Type B pancreatic cell (in vitro differentiated cells): ENCODE measurements at places on chromosomes 5 and 9. TPM values are rescaled to one million over a fixed set of nuclear protein-coding genes. Genes with fewer than 3 reads are reported as not detected.

GRCh38 chr5:111548992-111549649 lies 36.8 kb upstream of the STARD4 start:
- DNase-seq, result no peak

DNA sequence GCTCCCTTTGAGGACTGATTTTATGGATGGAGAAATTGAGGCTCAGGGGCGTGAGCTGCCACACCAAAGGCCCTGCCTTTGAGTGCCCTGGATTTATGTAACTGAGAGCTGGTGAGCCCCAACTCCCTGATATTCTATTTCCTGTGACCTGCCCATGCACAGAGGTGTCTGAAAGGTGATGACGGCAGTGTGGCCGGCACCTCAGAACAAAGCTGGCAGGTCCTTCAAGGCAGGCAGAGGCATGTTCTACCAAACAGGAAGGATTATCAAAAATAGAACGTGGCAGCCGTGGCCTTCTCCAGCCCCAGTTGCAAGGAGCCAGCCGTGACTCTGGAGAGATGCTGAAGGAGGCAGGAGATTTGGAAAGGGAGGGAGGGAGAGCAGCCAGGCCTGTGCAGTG lies 36.2 kb downstream of the INSYN2B start:
- no peak for DNase-seq

DNA sequence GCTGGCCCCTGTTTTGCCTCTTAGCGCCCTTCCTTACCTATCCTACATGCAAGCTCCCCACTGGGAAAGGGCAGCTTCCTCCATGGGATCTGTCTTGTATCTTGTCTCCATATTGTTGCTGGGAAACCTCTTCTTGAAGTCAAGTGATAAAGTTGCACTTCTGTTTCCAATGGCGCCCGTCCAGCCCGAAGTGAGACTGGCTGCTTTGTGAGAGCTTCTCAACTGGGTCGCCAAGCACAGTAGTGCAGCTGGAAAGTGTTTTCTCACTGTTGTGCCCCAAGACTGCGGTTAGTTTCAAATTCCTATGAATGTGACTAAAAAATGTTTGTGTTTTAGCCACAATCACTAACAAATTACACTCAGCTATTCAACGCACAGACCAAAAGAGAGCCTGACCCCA lies 506.6 kb upstream of the MPDZ start:
- no peak for DNase-seq

- DNase-seq, result no peak
Observed at GRCh38 chr5:6827526-6828219, 114.4 kb downstream of the TENT4A start.

GRCh38 chr9:127502706-127503378 lies 51.5 kb downstream of the LRSAM1 start:
- DNase-seq, result no peak

OTP gene
- total RNA-seq, result 0.17 and 0.31 TPM in 2 replicates

PDZD2 gene
- 4.3 and 6.0 TPM in 2 replicates for total RNA-seq

RIOK2 gene
- 29.5 and 35.1 TPM in 2 replicates for total RNA-seq

SPATA31C1 gene
- 0.07 TPM in 1 of 2 replicates, not detected in the other for total RNA-seq

GAS1 gene
- total RNA-seq, result 16.0 and 120 TPM in 2 replicates
